ENCODE measurements at places on chromosomes 12 and 14.

DNA sequence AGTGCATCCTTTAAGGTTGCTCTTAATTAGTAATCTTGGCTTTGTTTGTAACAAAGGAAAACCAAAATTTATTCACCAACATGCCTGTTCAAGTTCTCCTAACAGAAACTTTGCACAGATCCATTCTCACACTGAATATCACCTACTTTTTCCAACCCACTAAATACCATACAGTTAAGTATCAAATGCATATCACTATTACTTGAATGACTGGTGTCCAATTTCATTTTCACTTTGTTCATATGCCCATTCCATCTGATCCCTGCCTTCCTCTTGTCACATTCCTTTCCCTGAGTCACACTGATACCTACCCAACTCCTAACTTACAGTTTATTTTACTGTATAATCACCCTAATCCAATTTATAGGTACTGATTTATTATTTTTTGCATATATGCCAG, 286.4 kb downstream of the NELL2 start:
- DNase-seq, result no peak

DNA sequence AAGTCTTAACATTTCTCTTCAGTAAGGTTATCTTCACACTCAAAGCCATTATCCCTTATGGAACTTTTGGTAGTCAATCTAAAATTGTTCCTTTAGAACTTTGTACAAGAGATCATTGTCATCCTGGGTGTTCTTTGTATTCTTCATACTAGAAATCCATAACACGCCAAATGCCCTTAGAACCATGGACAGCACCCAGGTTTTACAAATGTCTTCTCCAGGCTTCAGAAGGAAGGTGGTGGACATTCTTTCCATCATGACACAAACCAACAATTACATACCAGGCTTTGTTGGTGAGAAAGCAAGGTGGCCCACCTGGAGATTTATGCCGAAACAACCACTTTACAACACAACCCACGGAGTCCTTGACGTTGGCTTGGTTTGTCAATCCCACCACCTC, 365.6 kb upstream of the TBX3 start:
- no peak for DNase-seq

- DNase-seq, result no peak
Measured at GRCh38 chr12:91188778-91189177, 6.2 kb upstream of the DCN start.

GRCh38 chr12:6914246-6914946, at the start of gene ENO2:
Gene ENO2 (plus strand): TSS chr12:6914580. CDS start chr12:6915833, 1,253 bp downstream.
- DNase-seq, result peak; percentile 86

DNA sequence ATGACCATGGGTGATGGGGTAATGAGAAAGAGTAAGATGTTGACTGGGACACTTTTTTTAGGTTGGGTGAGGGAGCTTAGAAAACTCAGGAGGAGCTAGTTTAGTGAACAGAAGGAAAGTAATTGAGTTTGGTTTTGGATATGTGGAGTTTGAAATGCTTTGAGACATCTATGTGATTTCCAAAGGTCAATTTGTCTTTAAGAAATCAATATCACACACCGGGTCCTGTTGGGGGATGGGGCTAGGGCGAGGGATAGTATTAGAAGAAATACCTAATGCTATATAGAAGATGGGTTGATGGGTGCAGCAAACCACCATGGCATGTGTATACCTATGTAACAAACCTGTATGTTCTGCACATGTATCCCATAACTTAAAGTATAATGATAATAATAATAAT, 118.4 kb downstream of the ASCL1 start:
- DNase-seq, result no peak

DNA sequence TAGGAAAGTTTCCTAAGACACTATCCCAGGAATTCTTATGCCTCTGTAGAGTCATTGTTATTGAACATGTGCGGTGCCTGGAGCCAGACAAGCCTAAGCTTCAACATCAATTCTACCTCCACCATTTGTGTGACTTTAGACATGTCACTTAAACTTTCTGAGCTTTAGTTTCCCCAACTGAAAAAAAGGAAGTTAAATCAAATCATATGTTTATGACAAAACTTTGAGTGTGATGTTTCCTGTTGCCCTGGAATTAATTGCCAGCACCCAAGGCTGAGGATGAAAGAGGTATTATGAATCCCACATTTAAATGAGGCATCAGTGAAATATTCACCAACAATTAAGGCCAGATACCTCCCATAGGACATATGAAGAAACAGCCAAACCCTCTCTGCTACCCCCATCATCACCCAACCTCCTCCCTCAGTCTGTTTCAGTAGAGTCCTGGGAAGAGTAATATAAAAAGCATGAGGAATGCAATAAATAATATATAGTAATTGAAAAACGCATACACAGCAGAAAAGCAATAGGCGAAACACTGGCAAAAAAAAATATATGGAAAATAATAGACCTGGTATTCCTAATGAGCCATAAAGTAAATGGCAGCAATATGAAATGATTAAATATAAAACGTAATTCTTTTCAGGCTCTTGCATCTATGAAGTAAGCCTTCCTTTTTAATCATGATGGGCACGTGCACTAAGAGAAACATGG, 182.0 kb upstream of the DCN start:
- no peak for DNase-seq

GRCh38 chr14:65243766-65244442, 141.6 kb upstream of the MAX start:
- no peak for DNase-seq

- DNase-seq, result no peak
Measured at GRCh38 chr12:52633383-52633782, 15.0 kb upstream of the KRT73 start.

DNA sequence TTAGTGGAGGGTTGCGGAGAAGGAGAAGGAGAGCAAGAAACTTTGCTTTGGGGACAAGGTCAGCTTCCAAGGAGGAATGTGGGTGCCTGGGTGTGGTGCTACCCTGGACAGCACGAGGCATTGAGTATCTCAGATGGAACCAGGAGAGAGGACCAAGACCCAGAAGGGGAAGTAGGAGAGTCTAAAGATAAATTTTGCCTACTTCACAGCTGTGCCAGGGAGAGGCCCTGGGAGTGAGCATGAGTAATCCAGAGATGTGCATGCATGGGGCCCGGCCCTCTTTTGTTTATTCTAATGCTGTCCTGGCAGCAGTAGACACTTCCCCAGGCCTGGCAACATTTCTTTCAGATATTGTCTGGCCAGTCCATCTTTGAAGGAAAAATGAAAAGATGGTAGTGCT, 49.5 kb upstream of the GNPNAT1 start:
- no peak for DNase-seq

DNA sequence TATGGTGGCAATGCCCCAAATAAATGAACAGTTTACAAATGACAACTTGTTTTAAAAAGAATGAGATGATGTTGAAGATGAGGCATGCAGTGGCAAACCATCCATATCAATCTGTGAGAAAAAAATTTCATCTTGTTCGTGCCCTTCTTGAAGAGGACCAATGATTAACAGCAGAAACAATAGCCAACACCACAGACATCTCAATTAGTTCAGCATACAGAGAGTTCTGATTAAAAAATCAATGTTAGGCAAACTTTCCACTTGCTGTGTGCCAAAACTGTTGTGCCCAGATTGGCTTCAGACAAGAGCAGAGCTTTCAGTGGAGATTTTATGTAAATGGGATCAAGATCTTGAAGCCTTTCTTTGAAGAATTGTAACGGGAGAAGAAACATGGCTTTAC, 329.9 kb downstream of the BMP4 start:
- DNase-seq, result no peak

DNA sequence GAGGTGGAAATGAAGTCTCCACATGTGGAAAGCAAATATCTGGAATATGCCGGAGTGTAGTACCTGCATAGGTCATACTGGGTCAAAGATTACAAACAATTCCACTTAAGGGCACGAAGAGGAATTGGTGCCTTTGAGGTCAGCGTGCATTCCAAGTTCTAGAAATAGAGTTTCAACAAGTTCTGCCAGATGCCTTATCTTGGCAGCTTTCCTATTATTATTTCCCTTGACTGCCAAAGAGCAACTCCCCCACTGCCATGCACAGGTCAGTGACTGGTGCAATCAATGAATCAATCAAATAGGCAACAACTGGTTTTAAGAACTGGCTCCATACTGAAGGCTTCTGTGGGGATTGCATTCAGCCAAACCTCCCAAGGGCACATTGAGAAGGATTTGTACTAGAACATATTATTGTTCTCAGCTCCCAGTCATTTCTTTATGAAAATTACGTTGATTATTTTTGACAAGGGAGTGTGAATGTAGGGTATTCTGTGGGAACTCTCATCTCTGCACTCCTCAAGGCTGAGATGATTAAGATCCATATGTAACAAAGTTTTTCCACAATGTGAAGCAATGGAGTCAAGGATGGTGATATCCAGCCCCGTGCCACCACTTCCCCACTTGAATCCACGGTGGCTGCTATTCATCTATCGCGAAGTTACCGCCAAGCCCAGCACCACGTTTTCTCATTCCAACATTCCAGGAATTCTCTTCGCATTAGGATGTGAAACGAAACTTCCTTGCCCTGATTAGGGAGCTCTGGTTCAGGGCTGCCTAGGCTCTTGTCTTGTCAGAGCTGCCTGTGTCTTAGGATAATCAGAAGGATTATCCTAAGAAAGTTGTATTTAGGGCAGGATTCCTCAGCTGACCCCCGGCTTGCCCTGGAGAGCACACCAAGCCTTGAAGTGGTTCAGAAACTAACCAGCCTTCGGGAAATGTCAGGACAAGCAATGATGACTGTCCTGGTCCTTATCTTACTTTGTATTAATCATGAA, 115.1 kb upstream of the PCED1B start:
- DNase-seq, result no peak

DNA sequence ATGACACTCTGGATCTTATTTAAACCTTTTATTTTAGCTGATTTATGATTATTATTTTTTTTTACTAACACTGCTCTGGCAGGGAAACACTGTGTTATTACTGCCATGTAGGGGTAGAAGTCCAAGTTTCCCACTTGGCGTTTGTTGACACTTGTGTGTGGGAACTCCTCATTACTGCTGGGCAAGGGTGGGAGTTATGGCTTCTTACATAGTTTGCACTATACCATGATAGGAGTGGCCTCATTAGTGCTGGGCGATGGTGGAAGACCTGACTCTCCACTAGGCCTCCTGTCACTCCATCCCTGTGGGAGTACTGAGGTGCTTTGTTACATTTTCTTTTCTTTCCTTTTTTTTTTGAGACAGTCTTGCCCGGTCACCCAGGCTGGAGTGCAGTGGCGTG, 83.5 kb downstream of the BRMS1L start:
- no peak for DNase-seq

DNA sequence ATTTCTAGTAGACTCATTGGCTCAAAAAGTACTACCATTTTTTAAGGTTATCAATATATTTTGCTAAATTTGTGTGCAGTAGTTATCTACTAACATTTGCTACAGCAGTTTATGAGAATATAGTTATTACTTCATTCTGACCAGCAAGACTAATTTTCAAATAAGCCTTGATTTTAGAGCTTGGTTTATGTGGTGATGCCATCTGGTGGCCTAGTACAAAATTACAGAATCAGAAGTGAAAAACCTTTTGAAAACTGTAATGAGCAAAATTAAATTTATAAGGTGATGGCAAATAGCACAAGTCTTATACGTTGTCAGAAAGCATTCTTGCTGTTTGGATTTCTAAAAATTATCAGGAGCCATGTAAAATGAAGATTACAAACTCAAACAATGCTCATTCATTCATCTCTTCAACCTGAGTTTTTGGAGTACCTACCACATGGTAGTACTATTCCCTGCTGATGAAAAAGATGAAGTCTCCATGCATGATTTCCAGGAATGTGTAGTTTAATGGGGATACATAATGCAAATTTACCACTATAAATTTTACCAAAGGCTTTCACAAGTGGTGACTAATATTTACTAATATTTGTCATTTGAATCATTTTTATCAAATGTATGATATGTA, 51.0 kb downstream of the MAGOHB start:
- peak; percentile 79 for DNase-seq

DNA sequence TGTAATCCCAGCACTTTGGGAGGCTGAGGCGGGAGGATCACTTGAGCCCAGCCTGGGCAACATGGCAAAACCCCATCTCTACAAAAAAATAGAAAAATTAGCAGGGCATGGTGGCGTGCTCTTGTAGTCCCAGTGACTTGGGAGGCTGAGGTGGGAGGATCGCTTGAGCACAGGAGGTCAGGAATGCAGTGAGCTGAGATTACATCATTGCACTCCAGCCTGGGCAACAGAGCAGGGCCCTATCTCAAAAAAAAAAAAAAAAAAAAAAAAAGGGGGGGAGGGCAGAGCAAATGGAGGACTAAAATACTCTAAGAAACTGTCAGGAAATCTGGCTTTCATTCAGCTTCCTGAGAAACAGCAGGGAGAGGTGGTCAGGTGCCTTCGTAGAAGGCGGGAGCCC, 31.7 kb upstream of the TSPAN9 start:
- DNase-seq, result no peak

- no peak for DNase-seq
Measured at GRCh38 chr14:50523271-50524041, 8.9 kb downstream of the MAP4K5 start.

- no peak for DNase-seq
Measured at GRCh38 chr12:25855716-25856115, 102.8 kb upstream of the RASSF8 start.

Data from NCI-H1417 (cell line).